ENCODE measurements at places on chromosomes 12 and 14. TPM values are rescaled to one million over a fixed set of nuclear protein-coding genes. Genes with fewer than 3 reads are reported as not detected.

The GATC gene
- 22.9 TPM for total RNA-seq

The AQP2 gene
- total RNA-seq = not detected

The PLD4 gene
- total RNA-seq = not detected

The DTX1 gene
- 0.39 TPM for total RNA-seq

The KRT7 gene
- total RNA-seq = 5.2 TPM

The CCDC175 gene
- not detected for total RNA-seq

The KRT5 gene
- 4.1 TPM for total RNA-seq

The SVOP gene
- total RNA-seq = not detected

The NID2 gene
- total RNA-seq = 178 TPM

The NRXN3 gene
- 1.8 TPM for total RNA-seq

The BICDL1 gene
- total RNA-seq = under 0.01 TPM

The DCD gene
- total RNA-seq = not detected

The HECTD4 gene
- 13.1 TPM for total RNA-seq

The GPR137C gene
- 1.7 TPM for total RNA-seq

The PTGES3 gene
- 113 TPM for total RNA-seq

The EML5 gene
- not detected for total RNA-seq

The SLC8B1 gene
- total RNA-seq = 17.1 TPM

The TMTC1 gene
- total RNA-seq = 30.9 TPM

The SIX6 gene
- total RNA-seq = not detected

The HNF1A gene
- total RNA-seq = not detected

The APOLD1 gene
- 2.8 TPM for total RNA-seq

The FBLN5 gene
- total RNA-seq = 149 TPM

The SMCO2 gene
- not detected for total RNA-seq

The ERC1 gene
- total RNA-seq = 21.1 TPM

The RPGRIP1 gene
- total RNA-seq = under 0.01 TPM

Data from epithelial cell of alveolus of lung (primary cell).